Stimulated activated CD8-positive, alpha-beta memory T cell treated with anti-CD3 and anti-CD28 coated beads, Interleukin-4, amount 100 ng/mL, for 4 hours (primary cell): ENCODE measurements at places on chromosomes 1 and 21.

- no peak for DNase-seq
Measured at GRCh38 chr1:204904228-204904810, 33.7 kb downstream of the NFASC start.

GRCh38 chr1:8965121-8965820 is 19.6 kb downstream of the CA6 start:
- DNase-seq: no peak

DNA sequence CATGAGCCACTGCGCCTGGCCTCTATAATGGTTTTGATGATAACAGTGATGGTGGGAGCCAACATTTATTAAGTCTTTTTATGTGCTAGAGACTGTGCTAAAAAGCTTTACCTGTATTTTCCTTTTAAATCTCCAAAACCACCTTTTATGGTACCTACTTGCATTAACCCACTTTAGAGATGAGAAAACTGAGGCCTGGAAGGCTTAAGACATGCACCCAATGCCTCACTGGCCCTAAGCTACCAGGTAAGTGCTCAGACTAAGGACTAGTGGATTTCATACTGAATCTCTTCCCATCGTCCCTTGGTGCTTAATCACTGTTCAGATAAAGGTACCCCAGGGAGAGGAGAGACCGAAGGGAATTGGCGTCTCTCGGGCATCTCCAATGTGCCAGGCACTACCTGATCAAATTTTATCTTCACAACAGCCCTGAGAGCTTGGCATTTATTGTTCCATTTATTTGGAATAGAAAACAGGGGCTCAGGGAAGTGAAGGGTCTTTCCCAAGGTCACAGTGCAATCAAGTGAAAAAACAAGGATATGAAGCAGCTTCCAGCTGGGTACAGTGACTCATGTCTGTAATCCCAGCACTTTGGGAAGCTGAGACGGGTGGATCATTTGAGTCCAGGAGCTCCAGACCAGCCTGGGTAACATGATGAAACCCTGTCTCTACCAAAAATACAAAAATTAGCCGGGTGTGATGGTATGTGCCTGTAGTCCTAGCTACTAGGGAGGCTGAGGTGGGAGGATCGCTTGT is 84.2 kb downstream of the LACTBL1 start:
- no peak for DNase-seq

- no peak for DNase-seq
Measured at GRCh38 chr1:57833296-57833695, 409.4 kb upstream of the DAB1 start.

GRCh38 chr1:42639116-42639515 is 19.1 kb upstream of the PPIH start:
- DNase-seq: no peak

- no peak for DNase-seq
Measured at GRCh38 chr1:178196631-178197030, 102.7 kb downstream of the RASAL2 start.

DNA sequence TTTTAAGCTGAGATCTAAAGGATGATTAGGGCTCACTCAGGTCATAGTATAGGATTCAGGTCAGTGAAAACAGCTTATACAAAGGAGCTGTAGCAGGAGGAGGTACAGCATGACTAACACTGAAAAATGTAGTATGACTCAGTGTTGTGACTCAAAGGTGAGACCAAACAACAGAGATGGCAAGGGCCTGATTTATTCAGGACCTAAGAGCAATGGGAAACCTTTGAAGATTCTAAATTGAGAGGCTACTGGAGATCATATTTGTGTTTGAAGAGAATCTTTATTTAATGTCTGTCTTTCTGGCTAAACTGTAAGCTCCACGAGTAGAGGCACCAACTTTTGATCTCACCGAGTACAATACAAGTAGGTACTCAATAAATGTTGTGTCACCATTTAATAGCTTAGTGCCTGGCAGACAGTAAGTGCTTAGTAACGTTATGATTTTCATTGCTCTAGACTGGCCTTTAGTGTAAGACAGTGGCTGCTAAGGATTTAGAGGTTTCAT is 43.5 kb downstream of the PRKAA2 start:
- no peak for DNase-seq

- peak; percentile 49 for DNase-seq
Measured at GRCh38 chr1:32413507-32414185, 19.4 kb upstream of the BSDC1 start.

GRCh38 chr21:40706806-40707655 is 139.9 kb downstream of the DSCAM start:
- no peak for DNase-seq

GRCh38 chr1:175192630-175193526 is at the start of gene KIAA0040:
Gene KIAA0040 (minus strand): TSS chr1:175192776. CDS start chr1:175161013, 31,763 bp downstream.
- DNase-seq: peak; percentile 57

GRCh38 chr1:155975375-155976061 is 2.8 kb downstream of the ARHGEF2 start:
- no peak for DNase-seq

- no peak for DNase-seq
Measured at GRCh38 chr1:213507472-213508223, 456.6 kb downstream of the RPS6KC1 start.

GRCh38 chr1:119782631-119783325 is 14.1 kb upstream of the HMGCS2 start:
- no peak for DNase-seq

- no peak for DNase-seq
Measured at GRCh38 chr21:44735821-44736220, 24.4 kb upstream of the TSPEAR start.

- DNase-seq: no peak
Measured at GRCh38 chr1:66809736-66810326, 8.8 kb upstream of the INSL5 start.

- DNase-seq: no peak
Measured at GRCh38 chr1:234601301-234602017, 8.5 kb downstream of the IRF2BP2 start.

DNA sequence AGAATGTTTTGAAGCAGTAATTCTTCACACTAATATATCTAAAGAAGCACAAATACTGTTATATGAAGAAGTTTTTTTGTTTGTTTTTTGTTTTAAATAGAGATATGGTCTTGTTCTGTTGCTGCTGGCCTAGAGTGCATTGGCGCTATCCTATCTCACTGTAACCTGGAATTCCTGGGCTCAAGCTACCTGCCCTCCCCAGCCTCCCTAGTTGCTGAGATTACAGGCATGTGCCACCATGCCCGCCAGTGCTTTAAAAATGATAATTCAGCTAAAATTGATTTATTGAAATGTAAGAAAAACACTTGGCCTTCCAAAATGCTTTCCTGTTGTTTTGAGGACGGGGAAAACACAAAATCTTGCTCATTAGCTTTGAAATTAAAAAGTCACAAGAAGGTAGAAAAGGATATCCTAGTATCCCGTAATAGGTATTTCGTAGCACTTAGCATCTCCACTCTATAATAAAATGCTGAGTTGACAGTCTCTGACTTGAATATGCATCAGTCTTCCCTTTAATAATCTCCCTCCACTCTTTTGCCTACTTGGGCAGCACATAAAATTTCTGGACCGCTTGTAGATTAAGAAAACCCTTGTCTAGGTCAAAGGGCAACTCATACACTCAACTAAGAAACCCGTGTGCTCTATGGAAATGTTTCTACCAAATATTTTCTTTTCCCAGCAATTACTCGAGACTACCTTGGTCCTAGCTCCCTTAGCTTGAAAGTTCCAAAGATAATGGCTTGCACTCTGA is 1.3 kb downstream of the SCYL3 start:
- no peak for DNase-seq

DNA sequence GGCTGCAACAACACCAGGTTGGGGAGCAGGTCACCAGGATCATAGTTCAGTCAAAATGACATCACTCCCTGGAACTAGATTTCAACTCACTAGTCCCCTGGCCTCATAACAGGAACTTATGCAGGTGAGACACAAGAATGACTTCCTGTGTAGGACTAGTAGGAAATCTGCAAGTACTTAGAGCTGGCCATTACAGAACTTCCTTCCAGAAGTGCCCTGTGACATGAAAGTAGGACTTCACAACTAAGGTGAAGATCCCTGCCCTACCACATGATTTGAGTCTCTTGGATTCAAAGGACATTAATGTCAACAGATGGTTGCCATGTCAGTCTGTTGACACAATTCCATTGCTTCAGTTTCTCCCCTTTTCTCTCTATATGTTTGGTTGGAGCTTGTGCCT is 223.1 kb downstream of the RPS6KC1 start:
- no peak for DNase-seq

DNA sequence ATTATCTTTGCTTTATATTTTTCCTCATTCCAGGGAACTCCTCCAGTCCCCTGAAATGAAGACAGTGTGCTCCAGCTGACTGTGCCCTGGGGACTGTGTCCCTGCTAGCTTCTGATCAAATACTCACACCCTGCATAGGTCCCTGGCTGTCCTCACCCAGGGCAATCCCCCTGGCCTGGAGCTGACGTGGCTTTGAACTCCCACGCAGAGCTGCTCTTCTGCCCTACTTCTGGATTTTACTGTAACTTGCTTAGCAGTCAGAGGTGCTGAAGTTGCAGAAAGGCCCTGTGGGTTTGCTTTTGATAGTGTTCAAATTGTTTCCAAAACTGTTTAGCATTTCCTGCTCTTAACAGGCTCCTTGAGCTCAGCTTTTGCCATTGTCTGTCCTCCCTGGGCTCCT is 186.5 kb downstream of the FASLG start:
- peak; percentile 15 for DNase-seq

DNA sequence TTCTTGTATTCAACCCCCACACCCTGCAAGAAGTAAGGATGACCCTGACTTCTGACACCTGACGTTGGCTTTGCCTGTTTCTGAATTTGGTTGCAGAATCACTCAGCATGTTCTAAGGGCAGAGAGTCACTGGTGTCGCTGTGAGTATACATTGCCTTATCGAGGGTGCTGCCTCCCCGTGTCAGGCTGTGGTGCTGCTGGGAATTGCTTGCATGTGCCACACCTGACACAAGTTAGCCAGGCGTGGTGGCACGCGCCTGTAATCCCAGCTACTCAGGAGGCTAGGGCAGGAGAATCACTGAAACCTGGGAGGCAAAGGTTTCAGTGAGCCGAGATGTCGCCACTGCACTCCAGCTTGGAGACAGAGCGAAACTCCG is 45.9 kb downstream of the WDR4 start:
- DNase-seq: no peak

DNA sequence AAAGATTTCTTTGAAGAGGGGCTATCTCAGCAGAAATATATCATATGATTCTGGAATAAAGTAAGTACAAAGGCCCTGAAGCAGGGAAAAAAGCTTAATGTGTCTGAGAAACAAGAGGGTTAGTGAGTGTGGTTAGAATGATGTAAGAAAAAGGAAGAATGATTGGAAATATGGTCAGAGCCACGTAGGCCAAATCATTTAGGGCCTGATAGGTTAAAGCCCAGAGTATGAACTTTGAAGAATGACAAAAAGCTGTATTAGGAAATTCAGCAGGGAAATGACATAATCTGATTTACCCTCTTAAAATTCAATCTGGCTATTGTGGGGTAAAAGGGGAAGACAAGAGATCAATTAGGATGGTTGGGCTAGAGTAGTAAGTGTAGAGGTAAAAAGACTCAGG is 69.0 kb upstream of the MUTYH start:
- DNase-seq: no peak

- no peak for DNase-seq
Measured at GRCh38 chr1:178614286-178614685, 101.4 kb downstream of the TEX35 start.
